ENCODE measurements at places on chromosomes 6 and 20. TPM values are rescaled to one million over a fixed set of nuclear protein-coding genes. Genes with fewer than 3 reads are reported as not detected.

GRCh38 chr6:125206389-125206788, 52.8 kb downstream of the TPD52L1 start:
- H3K36me3 ChIP-seq, result no peaks in the 10 kb centered on the region

DNA sequence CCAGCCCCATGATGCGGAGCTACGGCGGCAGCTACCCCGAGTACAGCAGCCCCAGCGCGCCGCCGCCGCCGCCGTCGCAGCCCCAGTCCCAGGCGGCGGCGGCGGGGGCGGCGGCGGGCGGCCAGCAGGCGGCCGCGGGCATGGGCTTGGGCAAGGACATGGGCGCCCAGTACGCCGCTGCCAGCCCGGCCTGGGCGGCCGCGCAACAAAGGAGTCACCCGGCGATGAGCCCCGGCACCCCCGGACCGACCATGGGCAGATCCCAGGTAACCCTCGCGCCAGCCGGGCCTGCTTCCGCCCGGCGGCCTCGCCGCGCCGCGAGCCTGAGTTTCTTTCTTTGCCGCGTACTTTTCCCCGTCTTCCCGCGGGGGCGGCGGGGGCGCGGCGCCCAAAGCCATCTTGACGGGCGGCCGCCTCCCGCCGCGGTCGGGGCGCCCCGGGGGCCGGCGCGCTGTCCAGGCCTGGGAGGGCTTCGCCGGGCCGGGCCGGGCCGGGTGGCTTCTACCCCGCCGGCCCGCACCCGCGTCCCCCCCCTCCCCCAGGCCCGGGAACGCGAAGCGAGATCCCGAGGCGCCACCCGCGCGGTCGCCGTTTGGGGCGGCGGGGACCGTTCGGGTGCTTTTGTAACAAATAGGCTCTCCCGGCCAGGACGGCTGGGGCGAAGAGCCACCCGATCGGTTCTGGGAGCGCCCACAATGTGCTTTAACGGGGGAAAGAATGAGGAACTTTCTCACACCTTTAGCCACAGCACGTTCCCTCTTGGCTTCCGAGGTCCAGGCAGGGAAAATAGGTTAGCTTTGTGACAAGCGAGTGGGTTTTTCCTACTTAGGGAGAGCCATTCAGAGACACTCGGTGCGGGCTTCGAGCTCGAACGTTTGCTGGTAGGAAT, 2.3 kb downstream of the ARID1B start:
- H3K27ac ChIP-seq, result peak overlapping the region; percentile 88
- H3K4me3 ChIP-seq, result peak overlapping the region; percentile 81
- H3K36me3 ChIP-seq, result no peaks in the 10 kb centered on the region
- H3K4me1 ChIP-seq, result peaks cover 5% of the 10 kb centered on the region
- no peaks in the 10 kb centered on the region for H3K27me3 ChIP-seq

- DNase-seq, result no peak
- H3K27ac ChIP-seq, result no peak overlapping the region
- no peak overlapping the region for H3K4me3 ChIP-seq
- H3K36me3 ChIP-seq, result no peaks in the 10 kb centered on the region
- H3K27me3 ChIP-seq, result no peaks in the 10 kb centered on the region
Measured at GRCh38 chr6:45651301-45651700, 273.6 kb upstream of the SUPT3H start.

DNA sequence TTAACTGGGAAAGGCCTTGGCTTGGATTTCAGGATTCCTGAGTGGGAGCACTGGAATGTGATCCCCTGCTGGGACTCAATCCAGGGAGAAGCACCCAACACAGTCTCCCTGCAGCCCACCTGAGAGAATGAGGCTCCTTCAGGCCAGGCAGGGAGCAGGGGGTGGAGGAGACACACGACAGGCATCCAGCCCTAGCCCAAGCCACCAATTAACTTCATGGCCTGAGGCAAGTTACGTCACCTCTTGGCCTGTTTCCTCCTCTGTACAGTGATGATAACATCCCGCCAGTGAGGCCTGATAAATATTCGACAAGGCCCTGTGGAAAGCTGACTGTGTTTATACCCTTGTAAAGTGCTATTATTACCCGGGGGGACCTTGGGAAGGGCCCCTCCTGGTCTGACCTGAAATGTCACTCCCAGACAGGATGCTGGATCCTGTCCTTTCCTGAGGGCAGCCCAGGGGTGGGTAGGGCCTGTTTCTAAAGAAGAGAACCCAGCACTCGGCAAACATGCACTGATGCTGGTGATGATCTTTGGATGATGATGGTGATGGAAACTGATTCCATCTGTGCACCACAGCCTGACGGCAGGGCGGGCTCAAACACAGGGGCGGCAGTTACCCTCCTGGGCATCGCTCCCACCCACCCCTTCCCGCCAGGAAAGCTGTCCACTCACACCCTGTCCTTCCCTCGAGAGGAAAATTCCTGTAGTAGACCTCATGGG, 12.4 kb downstream of the FRS3 start:
- peak; percentile 43 for DNase-seq
- H3K4me3 ChIP-seq, result no peak overlapping the region
- peaks cover 41% of the 10 kb centered on the region for H3K36me3 ChIP-seq
- no peak overlapping the region for H3K27ac ChIP-seq
- no peaks in the 10 kb centered on the region for H3K27me3 ChIP-seq
- H3K4me1 ChIP-seq, result peaks cover 3% of the 10 kb centered on the region

- H3K36me3 ChIP-seq, result no peaks in the 10 kb centered on the region
- H3K4me3 ChIP-seq, result no peak overlapping the region
- H3K4me1 ChIP-seq, result no peaks in the 10 kb centered on the region
- H3K27me3 ChIP-seq, result no peaks in the 10 kb centered on the region
- H3K27ac ChIP-seq, result no peak overlapping the region
Measured at GRCh38 chr6:162620073-162620472, 107.5 kb downstream of the PRKN start.

DNA sequence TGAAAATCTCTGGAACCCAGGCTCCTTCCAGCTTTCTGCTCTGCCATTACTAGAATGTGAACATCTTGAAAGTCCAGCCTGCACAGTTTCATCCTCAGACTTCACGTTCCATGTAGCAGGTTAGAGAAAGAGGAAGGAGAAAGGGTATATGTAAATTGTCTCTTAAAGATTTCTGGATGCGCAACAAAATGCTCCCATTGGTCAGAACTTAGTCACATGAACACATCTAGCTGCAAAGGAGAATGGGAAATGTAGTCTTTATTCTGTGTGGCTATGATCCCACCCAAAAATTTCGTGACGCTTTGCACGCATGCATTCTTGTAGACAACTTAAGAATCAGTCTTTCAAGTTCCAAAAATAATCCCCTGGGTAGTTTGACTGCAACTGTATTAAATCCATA, 46.4 kb upstream of the CHD6 start:
- H3K27me3 ChIP-seq, result no peaks in the 10 kb centered on the region
- no peak overlapping the region for H3K27ac ChIP-seq

- no peak overlapping the region for H3K27ac ChIP-seq
- DNase-seq, result no peak
- H3K27me3 ChIP-seq, result no peaks in the 10 kb centered on the region
- H3K4me1 ChIP-seq, result no peaks in the 10 kb centered on the region
- no peaks in the 10 kb centered on the region for H3K36me3 ChIP-seq
- no peak overlapping the region for H3K4me3 ChIP-seq
Measured at GRCh38 chr6:134331256-134331655, 13.3 kb upstream of the SGK1 start.

DNA sequence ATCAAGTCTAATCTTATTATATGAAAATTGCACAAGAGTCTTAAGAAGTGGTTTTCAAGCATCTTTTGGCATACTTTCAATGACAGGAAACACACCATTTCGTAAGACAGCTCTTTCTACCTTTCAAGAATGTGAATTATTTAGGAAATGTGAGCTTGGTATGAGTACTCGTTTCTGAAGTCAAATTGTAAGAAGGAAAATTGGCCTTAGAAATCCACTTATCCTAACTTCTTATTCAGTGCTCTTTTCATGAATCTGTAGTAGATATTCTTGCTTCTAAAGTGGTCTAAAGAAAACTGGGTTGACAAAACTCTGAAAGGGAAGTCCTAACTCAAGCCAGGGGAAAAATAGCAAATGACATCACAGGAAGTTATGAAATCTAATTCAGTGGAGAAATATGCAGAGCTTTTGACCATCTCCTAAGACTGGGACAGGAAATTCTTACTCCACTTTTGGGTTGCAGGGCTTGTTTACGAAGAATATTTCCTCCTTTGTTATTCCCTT, 38.5 kb upstream of the OGFRL1 start:
- no peaks in the 10 kb centered on the region for H3K27me3 ChIP-seq
- DNase-seq, result no peak
- no peaks in the 10 kb centered on the region for H3K36me3 ChIP-seq
- peaks cover 3% of the 10 kb centered on the region for H3K4me1 ChIP-seq
- no peak overlapping the region for H3K4me3 ChIP-seq
- no peak overlapping the region for H3K27ac ChIP-seq

PRDM1 gene
- 6.6 TPM for total RNA-seq

KPNA5 gene
- 45.3 TPM for total RNA-seq

MCCD1 gene
- total RNA-seq, result not detected
